HS-5 (cell line): ENCODE measurements at places on chromosomes 2 and 18.

- DNase-seq: no peak
These were observed 73.8 kb downstream of the MAP3K20 start for GRCh38 chr2:173149491-173149890.

DNA sequence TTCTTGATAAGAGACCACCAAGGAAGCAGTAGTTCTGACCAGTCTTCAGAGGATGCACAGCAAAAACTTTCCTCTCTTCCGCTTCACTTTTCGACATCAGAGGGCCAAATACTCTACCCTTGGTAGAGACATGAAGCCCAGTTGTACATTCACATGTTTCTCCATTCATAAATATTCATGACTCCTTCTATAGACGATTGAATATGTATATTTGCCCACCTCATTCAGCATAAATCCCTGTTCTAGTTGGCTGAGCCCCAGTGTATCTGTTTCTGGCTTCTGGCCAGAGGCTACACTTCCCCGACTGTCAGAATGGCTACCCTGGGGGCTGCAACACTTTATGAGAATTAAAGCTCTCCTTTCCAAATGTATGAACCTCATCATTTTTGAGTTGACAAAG is 258.5 kb downstream of the ASXL3 start:
- no peak for DNase-seq

GRCh38 chr2:120235681-120236080 is 12.5 kb upstream of the TMEM185B start:
- DNase-seq: no peak

DNA sequence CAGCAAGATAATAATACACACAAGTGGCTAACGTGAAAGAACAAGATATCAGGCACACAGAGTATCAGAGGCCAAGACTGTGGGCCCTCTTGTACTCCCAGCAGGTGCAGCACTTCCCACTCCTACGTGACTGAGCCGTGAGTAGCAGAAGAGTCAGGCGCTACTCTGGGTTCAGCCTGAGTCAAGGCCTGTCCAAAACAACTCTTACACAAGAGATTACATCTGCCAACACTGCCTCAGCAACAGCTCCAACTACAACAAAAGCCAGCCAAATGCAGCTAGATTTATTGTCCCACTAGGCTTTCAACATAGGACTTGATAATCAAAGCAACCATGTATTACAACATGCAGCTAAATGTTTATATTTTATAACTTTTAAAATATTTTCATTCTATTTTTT is 56.2 kb downstream of the ITSN2 start:
- DNase-seq: peak; percentile 8

- DNase-seq: no peak
These were observed 144.3 kb downstream of the MYO3B start for GRCh38 chr2:170322140-170322766.
